Kidney tubule cell (primary cell): ENCODE measurements at places on chromosomes 16 and 17.

- no peak for DNase-seq
Measured at GRCh38 chr17:50905460-50905803, 39.3 kb upstream of the TOB1 start.

GRCh38 chr16:50616386-50616785 is 64.7 kb downstream of the SNX20 start:
- DNase-seq = no peak

DNA sequence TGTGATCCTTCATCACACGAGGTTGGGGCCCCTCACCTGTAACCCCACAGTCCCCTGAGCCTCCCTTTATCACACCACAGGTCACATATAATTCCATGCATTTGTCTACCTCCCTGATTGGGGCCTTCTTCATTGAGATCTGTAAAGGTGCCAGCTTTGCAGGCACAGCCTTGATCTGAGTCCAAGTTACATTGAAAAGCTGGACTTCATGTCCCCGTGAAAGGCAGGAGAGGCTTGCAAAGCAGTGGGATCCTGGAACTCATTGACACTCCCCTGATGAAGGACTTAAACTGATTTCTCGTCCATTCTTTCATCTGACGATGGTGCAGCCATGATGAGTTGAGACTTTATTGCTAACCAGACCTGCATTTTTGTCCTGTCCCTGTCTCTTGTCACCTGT is 3.8 kb upstream of the SYT17 start:
- no peak for DNase-seq

DNA sequence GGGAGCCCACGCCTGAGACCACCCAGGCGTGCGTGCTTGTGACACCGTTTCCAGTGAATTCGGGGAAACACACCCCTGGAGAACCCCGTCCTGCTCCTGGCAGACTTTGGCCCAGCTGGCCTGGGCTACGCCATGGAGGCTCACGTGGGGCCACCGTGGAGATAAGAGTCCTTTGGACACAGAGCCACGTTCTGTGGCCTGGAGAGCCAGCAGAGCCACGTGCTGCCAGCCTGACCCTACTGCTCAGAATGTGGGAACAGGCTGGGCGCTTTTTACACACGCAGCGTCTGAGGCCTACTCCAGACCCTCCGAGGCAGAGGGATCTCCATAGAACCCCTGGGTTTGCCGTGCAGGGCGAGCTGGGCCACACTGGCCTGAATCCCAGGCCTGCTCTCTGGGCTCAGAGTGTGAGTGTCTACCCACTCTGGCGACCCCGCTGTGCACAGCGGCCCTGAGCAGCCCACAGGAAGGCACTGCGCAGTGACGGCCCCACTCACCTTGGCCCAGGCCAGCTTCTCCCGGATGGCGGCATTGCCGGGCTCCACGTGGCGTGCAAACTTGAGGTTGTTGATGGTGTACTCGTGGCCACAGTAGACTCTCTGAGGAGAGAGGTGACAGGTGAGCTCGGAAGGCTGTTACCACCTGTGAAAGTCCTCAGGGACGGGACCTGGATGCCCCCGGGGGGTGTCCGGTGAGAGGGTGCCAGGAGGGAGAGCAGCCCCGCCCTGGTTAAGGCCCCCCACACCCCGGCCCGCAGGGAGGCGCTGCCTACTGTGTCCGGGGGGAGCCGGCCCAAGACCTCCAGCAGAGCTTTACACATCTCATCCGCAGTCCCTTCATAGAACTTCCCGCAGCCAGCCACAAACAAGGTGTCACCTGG is 10.0 kb downstream of the HAGH start:
- DNase-seq = no peak

DNA sequence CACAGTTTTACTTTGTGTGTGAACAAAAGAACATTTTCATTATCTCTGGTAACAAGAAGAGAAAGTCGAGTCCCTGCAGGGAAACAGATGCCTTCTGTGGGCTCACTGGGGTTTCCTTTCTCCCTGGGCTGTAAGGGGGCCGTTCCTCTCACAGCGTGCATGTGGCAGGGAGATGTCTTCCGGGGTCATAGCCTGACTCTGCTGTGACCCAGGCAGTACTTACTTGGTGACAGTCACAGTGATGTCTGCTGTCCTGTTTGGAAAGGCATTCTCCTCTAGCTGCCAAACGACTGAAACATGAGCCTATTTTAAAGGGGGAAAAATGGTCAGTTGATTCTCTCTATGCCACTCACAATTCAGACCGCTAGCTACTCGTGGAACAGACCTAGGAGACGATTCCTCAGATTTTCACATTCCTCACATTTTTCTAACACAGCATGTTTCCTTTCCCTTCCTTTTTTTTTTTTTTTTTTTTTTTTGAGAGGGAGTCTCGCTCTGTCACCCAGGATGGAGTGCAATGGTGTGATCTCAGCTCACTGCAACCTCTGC is 7.3 kb downstream of the HASPIN start:
- peak; percentile 38 for DNase-seq

GRCh38 chr16:64311241-64311640 is 810.6 kb downstream of the CDH11 start:
- peak; percentile 67 for DNase-seq

DNA sequence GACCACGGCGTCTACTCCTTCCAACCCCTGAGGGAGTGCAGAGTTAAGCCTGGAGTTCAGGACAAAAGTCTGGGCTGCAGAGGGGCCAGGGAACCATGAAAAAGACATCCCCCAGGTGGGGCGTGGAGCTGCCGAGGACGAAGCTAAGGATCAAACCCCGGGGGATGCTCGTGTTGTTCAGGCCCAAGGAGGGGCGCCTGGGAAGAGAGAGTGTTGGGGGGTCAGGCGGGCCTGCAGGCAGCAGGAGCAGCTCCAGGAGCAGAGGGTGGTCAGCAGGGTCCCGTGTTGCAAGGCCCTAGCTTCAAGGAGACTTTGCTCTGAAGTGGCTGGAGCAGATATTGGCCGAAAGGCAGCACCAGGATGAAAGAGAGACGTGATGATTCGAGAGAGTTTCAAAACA is 26.7 kb downstream of the NECAB2 start:
- DNase-seq = no peak

GRCh38 chr16:354291-354881 is 1.9 kb upstream of the AXIN1 start:
- no peak for DNase-seq

GRCh38 chr16:56657555-56658326 is at the start of gene MT1F:
TSS of gene MT1F (plus strand) at chr16:56657959. CDS start at chr16:56658059, 100 bp downstream.
- peak; percentile 89 for DNase-seq

DNA sequence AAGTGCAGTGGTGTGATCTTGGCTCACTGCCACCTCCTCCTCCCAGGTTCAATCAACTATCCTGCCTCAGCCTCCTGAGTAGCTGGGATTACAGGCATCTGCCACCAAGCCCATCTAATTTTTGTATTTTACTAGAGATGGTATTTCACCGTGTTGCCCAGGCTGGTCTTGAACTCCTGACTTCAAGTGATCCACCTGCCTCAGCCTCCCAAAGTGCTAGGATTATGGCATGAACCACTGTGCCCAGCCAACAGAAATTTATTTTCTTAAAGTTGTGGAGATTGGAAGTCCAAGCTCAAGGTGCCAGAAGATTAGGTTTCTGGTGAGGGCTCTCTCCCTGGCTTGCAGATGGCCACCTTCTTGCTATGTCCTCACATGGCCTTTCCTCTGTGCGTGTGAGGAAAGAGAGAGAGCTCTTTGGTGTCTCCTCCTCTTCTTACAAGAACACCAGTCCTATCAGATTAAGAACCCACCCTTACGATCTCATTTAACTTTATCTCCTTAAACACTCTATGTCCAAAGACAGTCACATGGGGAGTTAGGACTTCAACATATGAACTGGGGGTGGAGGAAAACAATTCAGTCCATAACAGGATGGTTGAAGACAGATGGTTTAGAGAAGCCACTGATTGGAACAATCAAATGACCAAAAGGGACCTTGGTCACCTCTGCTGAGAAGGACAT is 31.8 kb downstream of the C16orf82 start:
- DNase-seq = no peak

DNA sequence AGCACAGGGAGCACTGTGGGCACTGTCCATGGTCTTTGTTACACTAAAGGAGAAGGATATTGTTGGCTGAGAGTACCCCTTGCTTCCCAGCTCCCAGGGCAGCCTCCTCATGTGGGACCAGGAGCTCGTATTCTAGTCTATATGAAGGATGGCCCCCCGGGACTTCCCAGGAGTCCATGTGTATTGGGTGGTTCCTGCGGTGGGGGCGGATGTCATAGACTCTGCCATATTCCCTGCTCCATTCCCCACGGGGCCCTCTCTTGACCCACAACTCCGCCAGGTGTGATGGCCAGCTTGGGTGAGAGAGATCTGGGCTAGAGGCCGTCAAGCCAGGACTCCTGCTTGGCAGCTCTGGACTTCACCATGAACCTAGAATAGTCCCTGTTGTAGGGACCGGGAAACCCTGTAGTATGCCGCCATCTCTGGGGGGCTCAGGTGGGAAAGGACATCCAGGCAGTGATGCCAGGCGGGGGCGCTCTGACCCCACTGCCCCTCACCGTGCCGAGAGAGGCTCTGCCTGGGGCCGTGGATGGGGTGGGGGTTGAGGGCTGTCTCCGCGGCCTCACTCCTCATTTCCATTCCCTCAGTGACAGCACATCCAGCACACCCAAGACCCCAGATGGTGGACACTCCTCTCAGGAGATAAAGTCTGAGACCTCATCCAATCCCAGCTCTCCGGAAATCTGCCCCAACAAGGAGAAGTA is 37.8 kb downstream of the OR1D5 start:
- no peak for DNase-seq

- DNase-seq = no peak
Measured at GRCh38 chr17:61209525-61209924, 190.1 kb upstream of the TBX2 start.

DNA sequence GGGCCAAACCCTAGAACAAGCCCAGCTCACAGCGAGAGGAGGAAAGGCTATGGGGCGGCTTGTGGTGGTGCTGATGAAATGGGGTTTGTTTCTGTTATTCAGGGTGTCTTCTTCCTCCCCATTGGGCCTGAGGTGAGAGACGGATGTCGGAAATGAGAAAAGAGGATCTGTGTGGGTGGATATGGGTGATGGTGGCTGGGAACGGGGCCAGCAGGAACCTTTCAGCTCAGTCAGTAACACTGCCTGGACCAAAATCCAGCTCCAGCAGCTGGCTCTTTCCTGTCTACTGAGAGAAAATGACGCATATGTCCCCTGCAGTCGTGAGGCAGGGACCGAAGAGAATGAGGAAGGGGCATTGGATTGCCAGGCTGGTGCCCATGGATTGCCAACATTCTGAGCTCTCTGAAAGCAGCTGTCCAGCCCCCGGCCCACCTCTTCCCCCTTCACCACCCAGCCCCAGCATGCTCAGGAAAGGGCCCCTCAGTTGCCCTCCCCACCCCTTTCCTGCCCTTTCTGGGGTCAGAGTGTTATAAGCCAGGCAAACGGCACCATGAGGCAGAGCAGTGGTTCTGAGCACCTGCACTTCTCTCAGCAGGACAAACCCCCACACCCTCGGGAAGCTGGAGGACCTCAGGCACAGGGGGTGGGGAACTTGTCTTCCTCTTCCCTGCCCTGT is 4.0 kb downstream of the MYH3 start:
- no peak for DNase-seq

GRCh38 chr16:56199164-56199563 is 7.9 kb downstream of the GNAO1 start:
- DNase-seq = no peak

- DNase-seq = no peak
Measured at GRCh38 chr16:3625911-3626732, 14.7 kb upstream of the SLX4 start.

GRCh38 chr17:784143-784542 is 2.0 kb downstream of the MRM3 start:
- DNase-seq = peak; percentile 70

GRCh38 chr17:64632606-64633005 is 29.5 kb downstream of the SMURF2 start:
- no peak for DNase-seq

DNA sequence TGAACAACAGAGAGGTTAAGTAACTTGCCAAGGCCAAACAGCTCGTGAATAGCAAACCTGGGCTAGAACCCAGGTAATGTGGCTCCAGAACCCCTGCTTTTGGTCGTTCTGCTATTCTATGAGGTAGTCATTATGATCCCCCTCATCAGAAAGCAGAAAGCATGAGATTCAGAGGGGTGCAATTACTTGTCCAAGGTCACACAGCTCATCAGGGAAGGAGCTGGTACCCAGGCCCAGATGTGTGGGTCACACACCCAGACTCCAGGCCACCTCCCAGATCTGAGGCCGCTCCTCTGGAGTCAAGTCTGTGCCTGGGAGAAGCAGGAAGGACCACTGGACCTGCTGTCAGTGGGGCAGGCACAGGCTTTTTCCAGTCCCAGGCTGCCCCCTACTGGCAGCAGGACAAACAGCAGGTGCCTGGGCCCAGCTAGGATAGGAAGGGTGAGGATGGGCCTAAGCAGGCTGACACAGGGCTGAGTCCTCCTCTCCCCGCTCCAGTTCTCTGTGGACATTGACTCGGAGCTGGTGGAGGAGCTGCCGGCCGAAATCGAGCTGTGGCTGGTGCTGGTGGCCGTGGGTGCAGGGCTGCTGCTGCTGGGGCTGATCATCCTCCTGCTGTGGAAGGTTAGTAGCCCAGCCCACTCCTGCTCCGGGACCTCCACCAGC is 7.8 kb upstream of the PDK2 start:
- DNase-seq = peak; percentile 60

DNA sequence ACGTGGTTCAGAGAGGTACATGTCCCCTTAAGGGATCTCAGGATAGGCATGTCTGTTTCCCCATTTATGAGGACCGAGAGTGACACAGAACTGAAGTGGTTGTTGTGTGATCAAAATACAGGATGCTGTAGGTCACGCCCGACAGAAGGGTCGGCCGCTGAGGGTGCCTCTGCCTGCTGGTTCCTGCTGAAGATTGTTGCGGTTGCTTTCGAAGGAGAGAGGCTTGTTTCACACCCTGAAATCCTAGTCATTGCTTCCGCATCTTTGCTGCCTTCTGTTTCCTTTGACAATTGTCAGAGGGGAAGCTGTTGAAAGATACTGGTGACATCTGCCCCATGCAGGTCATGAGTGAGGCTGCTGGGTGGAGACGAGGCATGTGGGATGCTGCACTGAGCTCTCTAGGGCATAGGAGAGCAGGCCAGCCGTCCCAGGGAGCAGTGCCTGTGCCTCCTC is 3.8 kb upstream of the NAT9 start:
- no peak for DNase-seq

GRCh38 chr16:67697422-67698185 is 21.5 kb downstream of the GFOD2 start:
- no peak for DNase-seq

DNA sequence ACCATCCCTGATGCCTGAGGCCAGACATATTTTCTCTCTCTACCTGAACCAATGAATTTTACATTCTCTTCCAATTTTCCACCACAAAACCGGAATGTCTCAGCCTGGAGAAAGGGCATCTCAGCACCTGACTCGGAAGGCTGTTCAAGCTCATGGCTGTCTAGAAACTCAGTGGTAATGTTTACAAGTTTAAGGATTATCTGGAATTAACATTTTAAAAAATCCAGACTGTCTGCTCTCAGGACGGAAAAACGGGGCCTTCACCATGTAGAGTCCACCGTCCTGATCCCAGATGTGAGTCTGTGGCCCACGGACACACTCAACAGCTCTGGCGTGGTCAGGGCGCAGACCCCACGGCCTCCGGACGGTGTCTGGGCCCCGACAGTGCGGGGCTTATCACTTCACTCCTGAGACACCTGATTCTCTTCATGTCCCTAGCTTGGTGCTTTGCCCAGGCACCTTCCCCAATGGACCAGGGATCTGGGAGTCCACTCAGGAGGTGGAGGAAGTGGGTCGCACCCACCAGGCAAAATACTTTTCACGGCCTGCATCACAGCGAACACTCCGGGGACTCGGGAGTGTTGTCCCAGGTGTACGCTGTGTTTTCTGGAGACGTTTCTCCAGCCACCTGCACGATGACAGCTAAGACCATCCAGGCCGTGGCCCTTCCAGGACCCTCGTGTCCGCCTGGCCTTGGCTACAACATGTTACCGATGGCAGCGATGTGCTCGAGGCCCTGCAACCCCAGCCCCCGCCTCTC is 101.5 kb downstream of the ZNF778 start:
- DNase-seq = no peak
